ENCODE measurements at places on chromosomes 4 and X. TPM values are rescaled to one million over a fixed set of nuclear protein-coding genes. Genes with fewer than 3 reads are reported as not detected.

The RS1 gene
- not detected for total RNA-seq

The APEX2 gene
- total RNA-seq: 37.7 TPM

The KLB gene
- not detected for total RNA-seq

The TACR3 gene
- not detected for total RNA-seq

The GABRA4 gene
- not detected for total RNA-seq

The FATE1 gene
- total RNA-seq: not detected

Data from activated CD4-positive, alpha-beta T cell treated with anti-CD3 and anti-CD28 coated beads for 36 hours (primary cell).